ENCODE measurements at places on chromosomes 3 and 15.

DNA sequence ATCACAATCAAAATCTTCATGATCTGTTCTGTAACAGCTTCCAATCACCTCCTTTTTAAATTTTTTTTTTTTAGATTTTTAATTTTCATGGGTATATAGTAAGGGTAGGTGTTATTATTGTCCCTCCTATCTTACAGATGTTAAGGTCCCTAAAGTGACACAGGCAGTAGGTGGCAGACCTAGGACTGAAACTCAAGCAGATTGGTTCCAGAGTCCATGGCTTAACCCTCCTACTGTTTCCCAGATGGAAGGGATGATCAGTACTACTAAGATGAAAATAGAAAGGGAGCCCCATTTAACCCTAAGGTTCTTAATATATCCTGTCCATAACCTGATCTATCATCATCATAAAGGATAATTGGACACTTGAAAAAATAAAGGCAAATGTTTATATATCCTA, 57.1 kb downstream of the CHAC1 start:
- no peaks in the 10 kb centered on the region for H3K4me1 ChIP-seq
- H3K36me3 ChIP-seq: peaks cover 72% of the 10 kb centered on the region
- DNase-seq: no peak
- no peak overlapping the region for H3K27ac ChIP-seq
- no peak overlapping the region for H3K4me3 ChIP-seq

GRCh38 chr3:135834465-135834864, 131.1 kb upstream of the PPP2R3A start:
- no peak for DNase-seq
- no peaks in the 10 kb centered on the region for H3K4me1 ChIP-seq
- H3K27ac ChIP-seq: no peak overlapping the region
- no peaks in the 10 kb centered on the region for H3K36me3 ChIP-seq

DNA sequence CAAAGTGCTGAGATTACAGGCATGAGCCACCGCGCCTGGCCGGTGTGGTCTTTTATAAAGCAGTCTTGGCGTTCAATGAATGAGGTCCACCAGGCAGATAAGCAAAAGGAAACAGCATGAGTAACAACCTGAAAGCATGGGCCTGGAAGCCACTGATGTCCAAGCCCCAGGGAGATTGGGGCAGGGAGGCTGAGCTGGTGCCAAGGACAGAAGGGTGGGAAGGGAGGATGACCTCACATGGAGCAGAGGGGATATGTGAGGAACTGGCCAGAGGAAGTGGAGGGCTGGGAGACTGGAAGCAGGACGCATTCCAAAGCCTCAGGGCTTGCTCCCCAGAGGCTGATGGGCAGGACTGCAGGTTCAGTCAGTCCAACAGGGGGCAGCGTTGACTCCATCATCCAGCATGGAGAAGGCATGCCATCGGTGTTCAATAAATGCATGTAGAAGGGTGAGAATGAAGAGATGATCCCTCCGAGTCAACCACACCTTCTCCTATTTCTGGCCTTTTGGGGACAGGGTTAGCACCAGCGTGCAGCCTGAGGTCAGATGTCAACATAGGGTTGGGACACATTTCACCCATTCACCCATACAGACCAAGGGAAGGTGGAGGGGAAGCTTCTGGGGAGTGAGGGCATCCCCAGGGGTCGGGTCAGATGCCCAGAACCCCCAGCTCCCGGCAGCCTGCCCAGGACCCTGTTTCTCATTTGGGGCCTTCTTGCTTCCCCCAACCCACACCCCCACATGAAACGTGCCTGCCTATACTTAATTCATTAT, 14.8 kb downstream of the MYL3 start:
- no peaks in the 10 kb centered on the region for H3K4me1 ChIP-seq
- H3K27me3 ChIP-seq: no peaks in the 10 kb centered on the region
- H3K27ac ChIP-seq: no peak overlapping the region
- DNase-seq: no peak

DNA sequence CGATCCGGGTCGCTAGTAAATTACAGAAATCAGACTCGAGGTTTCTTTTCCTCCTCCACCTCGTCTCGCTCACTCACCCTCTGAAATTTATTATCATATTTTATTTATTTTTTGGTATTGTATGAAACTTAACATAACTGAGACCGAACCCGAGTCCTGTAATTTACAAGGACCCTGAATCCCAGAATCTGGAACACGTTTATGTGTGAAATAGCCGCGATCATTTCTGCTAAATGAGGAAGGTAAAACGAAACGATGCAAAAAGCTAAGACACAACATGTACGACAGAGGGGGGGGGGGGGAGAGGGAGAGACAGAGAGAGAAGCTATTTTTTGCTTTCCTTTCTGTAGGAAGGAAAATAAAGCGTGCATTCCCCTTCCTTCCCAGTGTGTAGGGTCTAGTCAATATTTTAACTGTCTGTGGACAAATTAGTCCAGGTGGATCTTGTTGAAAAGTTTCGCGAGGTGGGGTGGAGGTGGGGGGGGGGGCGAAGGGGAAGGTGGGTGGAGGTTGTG, 1.6 kb downstream of the BBX start:
- H3K27ac ChIP-seq: peak overlapping the region; percentile 89
- H3K4me3 ChIP-seq: peak overlapping the region; percentile 91
- H3K4me1 ChIP-seq: peaks cover 11% of the 10 kb centered on the region

- H3K36me3 ChIP-seq: peaks cover 64% of the 10 kb centered on the region
- H3K27ac ChIP-seq: no peak overlapping the region
- no peak for DNase-seq
Observed at GRCh38 chr3:132448216-132448961, 31.1 kb downstream of the DNAJC13 start.

DNA sequence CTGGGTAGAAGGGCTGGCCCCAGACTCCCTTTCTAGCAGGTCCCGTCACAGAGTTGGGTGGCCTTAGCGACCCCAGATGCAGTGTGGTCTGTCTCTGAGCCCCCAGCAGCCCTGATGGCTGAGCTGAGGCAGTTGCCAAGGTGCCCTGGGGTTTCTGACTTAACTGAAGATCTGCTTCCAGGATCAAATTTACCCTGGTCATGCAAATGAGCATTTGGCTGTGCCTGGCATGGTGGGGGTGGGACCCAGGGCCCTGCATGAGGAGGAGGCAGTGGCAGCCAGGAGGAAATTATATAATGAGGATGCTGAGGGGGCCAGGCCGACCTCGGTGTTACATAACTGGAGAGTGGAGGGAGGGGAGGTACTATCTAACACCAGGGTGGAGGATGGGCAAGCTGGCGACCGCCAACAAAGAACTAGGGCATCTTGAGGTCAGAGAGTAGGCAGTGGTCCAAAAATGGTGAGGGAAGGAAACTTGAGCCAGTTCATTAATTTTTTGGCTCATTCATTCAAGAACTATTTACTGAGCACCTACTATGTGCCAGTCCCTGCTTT, 16.4 kb downstream of the PLEKHO2 start:
- H3K27ac ChIP-seq: no peak overlapping the region
- peaks cover 6% of the 10 kb centered on the region for H3K4me1 ChIP-seq
- peaks cover 4% of the 10 kb centered on the region for H3K36me3 ChIP-seq
- no peak for DNase-seq

DNA sequence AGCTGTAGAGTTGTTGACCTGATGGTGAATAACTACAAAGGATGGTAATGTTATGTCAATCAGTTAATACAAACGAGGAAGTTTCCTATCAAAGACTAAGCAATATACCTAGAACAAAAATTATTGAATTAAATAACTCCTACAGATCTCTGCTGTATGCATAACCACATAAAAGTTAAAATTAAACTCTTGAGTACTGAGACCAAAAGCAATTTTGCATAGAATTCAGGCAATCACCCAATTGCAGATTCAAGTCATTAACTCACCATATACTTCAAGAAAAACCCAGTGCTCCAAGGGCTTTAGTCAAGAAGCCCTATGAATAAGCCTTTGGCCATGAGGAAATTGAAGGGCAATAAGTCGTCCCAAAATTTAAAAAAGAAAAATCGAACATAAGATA, 518.8 kb downstream of the MECOM start:
- no peak for DNase-seq
- H3K4me3 ChIP-seq: no peak overlapping the region
- H3K27ac ChIP-seq: no peak overlapping the region
- peaks cover 9% of the 10 kb centered on the region for H3K36me3 ChIP-seq

- H3K4me3 ChIP-seq: no peak overlapping the region
- peaks cover 21% of the 10 kb centered on the region for H3K4me1 ChIP-seq
- DNase-seq: no peak
Observed at GRCh38 chr15:99711625-99712024, 21.6 kb downstream of the LYSMD4 start.

DNA sequence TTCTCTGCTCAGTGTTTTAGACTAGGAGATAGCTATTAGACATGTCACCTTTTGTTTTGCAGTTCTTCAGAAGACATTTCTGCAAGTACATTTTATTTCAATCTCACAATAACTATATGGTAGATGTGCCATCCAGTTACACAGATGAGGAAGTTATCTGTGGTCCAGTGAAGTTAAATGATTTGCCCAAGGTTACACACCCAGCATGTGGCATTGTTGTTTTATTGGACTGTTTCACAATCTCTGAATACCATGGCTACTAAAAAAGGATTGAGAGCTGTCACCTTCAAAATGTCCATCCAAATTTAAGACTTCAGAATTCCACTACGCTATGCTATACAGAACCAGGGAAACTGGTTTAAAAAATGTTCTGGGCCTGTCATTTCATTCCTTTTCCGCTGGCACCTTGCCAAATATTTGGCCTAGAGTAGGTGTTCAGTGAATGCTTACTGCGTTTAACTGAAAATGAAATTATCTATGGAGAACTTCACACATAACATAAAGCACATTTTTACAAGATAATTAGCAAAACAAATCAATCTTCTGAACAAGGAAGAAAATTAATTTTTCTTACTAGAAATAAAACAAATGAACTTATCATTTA, 20.2 kb downstream of the TM6SF1 start:
- no peaks in the 10 kb centered on the region for H3K36me3 ChIP-seq
- H3K4me3 ChIP-seq: no peak overlapping the region
- no peak for DNase-seq
- H3K4me1 ChIP-seq: no peaks in the 10 kb centered on the region
- H3K27ac ChIP-seq: no peak overlapping the region
- H3K27me3 ChIP-seq: no peaks in the 10 kb centered on the region

DNA sequence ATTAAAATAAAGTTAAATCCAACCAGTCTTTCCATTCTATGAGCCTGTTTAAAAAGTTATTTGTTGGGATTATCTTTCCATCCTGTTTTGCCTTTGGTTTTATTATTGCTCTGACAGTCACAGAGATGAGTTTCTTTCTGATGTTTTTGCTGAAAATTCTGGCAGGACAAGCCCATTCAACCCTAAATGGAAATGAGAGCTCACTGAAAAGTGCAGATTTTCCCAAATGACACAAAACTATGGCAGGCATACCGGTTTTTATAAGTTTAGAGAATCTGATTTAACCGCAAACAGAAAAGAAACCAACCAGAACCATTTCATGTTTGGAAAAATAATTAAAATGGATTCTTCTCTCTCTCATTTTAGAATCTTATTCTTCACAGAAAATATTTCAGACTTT, 238.1 kb upstream of the SGO1 start:
- no peaks in the 10 kb centered on the region for H3K4me1 ChIP-seq
- DNase-seq: no peak
- H3K27ac ChIP-seq: no peak overlapping the region
- H3K36me3 ChIP-seq: no peaks in the 10 kb centered on the region

GRCh38 chr3:73294537-73294936, 233.1 kb downstream of the EBLN2 start:
- no peaks in the 10 kb centered on the region for H3K4me1 ChIP-seq
- H3K27me3 ChIP-seq: peaks cover 2% of the 10 kb centered on the region
- no peaks in the 10 kb centered on the region for H3K36me3 ChIP-seq
- no peak overlapping the region for H3K27ac ChIP-seq

GRCh38 chr15:48794697-48795134, 16.2 kb downstream of the CEP152 start:
- H3K4me3 ChIP-seq: no peak overlapping the region
- H3K36me3 ChIP-seq: peaks cover 77% of the 10 kb centered on the region
- no peak overlapping the region for H3K27ac ChIP-seq
- no peak for DNase-seq
- no peaks in the 10 kb centered on the region for H3K27me3 ChIP-seq
- H3K4me1 ChIP-seq: peaks cover 10% of the 10 kb centered on the region

GRCh38 chr3:95356764-95357501, 1294.1 kb downstream of the NSUN3 start:
- H3K36me3 ChIP-seq: no peaks in the 10 kb centered on the region
- H3K27me3 ChIP-seq: no peaks in the 10 kb centered on the region
- no peak overlapping the region for H3K4me3 ChIP-seq
- H3K27ac ChIP-seq: no peak overlapping the region
- no peak for DNase-seq

GRCh38 chr3:127329631-127330285, 41.9 kb upstream of the PRR20G start:
- H3K27ac ChIP-seq: no peak overlapping the region
- no peaks in the 10 kb centered on the region for H3K4me1 ChIP-seq
- no peaks in the 10 kb centered on the region for H3K36me3 ChIP-seq
- H3K4me3 ChIP-seq: no peak overlapping the region
- DNase-seq: no peak

- no peak overlapping the region for H3K4me3 ChIP-seq
- no peaks in the 10 kb centered on the region for H3K36me3 ChIP-seq
- no peak overlapping the region for H3K27ac ChIP-seq
- DNase-seq: no peak
- no peaks in the 10 kb centered on the region for H3K27me3 ChIP-seq
- no peaks in the 10 kb centered on the region for H3K4me1 ChIP-seq
Observed at GRCh38 chr3:71142441-71143161, 440.9 kb downstream of the FOXP1 start.

- no peaks in the 10 kb centered on the region for H3K27me3 ChIP-seq
- H3K36me3 ChIP-seq: no peaks in the 10 kb centered on the region
- H3K4me1 ChIP-seq: peaks cover 30% of the 10 kb centered on the region
- no peak overlapping the region for H3K27ac ChIP-seq
- no peak for DNase-seq
Observed at GRCh38 chr3:99532246-99532645, 106.1 kb upstream of the COL8A1 start.

DNA sequence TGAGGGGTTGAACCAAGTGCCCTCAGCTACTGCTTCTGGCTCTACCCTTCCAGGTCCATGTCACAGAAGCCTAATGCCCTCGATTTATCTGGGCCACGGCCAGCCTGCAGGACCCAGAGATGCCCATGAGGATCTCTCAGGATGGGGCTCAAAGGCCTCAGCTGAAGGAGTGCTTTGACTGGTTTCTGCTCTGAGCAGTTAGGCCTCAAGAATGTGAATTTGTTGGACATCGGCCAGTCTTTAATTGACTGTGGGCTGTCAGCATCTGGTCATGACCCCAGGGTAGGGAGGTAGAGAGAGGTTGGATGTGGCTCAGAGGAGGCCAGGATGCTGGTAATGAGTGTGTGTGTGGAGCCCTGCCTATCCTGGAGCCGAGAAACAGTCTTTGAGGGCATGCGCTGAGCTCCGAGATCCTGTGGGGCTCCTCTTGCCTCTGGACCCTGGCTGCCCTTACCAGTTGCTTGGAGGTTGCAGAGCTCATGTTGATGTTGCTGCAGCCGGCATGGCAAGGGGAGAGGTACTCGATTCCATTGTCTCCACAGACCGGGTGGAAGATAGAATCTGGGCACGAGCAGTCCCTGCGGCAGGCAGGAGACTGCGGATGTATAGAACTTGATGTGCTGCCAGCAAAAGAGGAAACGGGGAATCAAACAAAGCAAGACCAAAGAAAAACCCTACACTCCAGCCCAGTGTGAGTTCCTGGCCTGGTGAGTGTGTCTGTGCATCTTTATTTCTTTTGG, 49.1 kb upstream of the RAB6B start:
- DNase-seq: peak; percentile 82
- peak overlapping the region; percentile 90 for H3K27ac ChIP-seq
- peaks cover 33% of the 10 kb centered on the region for H3K4me1 ChIP-seq
- H3K4me3 ChIP-seq: no peak overlapping the region
- no peaks in the 10 kb centered on the region for H3K36me3 ChIP-seq
- no peaks in the 10 kb centered on the region for H3K27me3 ChIP-seq

- no peaks in the 10 kb centered on the region for H3K4me1 ChIP-seq
- no peak overlapping the region for H3K27ac ChIP-seq
Observed at GRCh38 chr15:89523101-89523500, 26.7 kb upstream of the RHCG start.

GRCh38 chr3:148833223-148833622, 5.6 kb downstream of the CPB1 start:
- H3K4me1 ChIP-seq: no peaks in the 10 kb centered on the region
- H3K27me3 ChIP-seq: peaks cover 3% of the 10 kb centered on the region
- H3K27ac ChIP-seq: no peak overlapping the region
